Activated naive CD4-positive, alpha-beta T cell treated with anti-CD3 and anti-CD28 coated beads, Interleukin-2, amount 10 ng/mL, durations not matched to agents 7 days and 5 days (primary cell): ENCODE measurements at places on chromosomes 12 and 14.
A peak's percentile ranks its signal among the peaks of the same experiment; 100 is the strongest.

GRCh38 chr12:49792181-49792970 lies 35.8 kb downstream of the NCKAP5L start:
- DNase-seq, result no peak

DNA sequence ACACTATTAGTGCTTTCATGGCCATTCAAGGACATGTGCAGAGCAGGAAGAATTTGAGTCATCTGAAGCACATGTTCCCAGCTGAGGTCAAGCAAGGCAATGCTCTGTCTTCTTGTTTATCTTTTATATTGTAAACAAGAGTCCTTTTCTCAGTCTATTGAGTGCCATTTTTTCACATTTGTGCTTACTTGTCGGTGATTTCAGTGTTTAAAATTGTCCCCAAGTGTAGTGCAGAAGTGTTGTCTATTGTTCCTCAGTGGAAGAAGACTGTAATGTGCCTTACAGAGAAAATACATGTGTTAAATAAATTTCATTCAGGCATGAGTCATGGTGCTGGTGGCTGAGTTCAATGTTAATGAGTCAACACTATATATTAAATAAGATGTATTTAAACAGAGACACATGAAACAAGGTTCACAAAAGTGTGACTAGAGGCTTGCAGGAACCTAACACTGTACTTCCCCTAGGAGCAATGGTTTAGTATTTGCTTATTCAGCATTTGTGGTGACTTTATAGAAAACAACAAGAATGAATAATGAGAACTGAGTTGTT lies 391.1 kb downstream of the LRIG3 start:
- no peak for DNase-seq

GRCh38 chr14:61179796-61180398 lies 101.2 kb downstream of the TMEM30B start:
- no peak for DNase-seq

DNA sequence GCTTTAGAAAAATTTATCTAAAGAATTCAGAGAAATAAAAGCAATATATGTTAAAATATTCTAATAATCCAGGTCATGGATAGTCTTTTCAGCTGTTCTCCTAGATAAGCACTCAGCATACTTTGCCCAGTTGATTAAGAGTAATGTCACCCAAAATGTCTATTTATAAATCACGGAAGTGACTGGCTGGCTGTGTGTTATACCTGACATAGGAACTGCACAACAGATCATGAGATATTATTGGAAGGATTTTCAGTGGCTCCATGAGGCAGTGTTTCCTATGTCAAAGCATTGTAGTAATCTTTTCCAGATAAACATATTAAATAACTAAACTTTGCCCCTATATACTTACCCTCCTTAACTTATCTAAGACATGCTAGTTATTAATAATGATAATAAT lies 128.8 kb downstream of the ITPR2 start:
- DNase-seq, result no peak

DNA sequence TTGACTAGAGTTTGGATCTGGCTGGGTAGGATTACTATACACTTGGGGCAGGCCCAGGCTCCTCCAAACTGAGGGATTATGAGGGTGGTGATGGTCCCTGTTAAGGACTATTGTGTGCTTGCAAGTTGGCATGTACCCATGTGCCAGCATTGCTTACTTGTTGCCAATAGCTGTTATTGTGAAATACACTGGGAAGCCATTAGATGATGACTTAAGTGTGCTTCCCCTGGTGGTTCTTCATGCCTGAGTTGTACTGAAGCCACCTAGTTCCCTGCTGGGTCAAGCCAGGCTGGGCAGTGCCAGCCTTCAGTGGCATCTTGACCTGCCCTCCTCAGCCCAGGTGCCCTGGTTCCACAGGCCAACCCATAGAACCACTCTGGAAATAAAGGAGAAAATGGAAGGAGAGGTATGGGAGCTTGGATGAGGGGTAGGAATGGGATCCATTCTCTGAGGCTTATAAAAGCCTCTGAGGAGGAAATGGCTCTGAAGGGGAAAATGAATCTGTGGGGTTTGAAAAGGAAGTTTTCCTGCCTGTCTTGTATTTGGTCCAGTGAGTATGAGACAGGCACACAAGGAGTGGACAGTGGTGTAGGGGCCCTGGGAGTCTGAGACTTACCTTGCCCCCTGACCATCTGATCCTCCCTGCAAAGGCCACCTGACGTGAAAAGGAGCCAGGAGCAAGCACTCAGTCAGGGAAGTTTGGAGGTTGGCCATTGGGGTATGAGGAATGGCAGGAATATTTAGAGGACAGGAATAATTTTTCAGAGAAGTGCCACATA lies 724 bp downstream of the LTB4R start:
- no peak for DNase-seq

DNA sequence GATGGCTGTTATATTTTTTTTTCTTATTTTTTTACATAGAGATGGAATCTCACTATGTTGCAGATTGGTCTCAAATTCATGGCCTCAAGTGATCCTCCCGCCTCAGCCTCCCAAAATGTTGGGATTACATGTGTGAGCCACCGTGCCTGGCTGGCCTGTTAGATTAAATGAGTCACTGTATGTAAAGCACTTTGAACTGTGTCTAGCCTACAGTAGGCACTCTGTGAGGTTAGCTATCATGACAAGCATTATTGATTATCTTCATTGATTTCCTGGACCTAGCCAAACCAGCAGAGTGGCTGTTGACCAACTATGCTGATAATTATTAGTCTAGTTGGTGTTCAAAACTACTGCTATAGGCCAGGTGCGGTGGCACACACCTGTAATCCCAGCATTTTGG lies 42.6 kb downstream of the ARF6 start:
- DNase-seq, result no peak

- DNase-seq, result no peak
Measured at GRCh38 chr12:31586728-31587127, 4.2 kb downstream of the DENND5B start.

DNA sequence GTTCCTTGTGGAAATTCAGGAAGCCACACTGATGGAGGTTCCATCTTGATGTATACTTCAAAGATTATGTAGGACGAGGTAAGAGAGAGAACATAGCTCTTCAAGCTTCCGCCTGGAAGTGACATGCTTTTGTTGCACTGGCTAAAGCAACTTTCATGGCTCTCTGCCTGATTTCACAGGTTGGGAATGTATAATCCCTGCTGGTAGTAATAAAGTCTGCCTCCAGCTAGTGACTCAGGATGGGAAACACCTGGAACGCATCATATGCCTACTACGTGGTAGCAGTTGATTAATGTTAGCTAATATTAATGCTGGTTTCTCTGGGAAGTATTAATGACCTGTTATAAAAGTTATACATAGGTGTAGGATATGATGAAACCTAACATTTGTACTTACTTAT lies 71.1 kb downstream of the PELI2 start:
- no peak for DNase-seq

DNA sequence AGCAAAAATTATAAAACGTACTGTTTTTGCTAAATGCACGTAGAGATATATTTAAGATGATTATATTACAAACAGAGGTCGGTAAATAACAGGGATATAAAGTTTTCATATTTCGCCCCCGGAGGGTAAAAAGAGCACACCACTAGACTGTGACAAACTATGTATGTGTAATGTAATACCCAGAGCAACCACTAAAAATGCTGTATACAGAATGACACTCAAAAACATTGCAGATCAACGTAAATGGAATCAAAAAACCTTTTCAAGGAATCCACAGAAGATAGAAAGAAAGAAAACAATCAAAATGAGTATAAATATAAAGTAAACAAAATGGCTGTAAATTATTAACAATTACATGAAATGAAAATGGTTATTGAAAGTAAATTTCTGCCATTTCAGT lies 37.6 kb upstream of the PRB4 start:
- DNase-seq, result no peak

DNA sequence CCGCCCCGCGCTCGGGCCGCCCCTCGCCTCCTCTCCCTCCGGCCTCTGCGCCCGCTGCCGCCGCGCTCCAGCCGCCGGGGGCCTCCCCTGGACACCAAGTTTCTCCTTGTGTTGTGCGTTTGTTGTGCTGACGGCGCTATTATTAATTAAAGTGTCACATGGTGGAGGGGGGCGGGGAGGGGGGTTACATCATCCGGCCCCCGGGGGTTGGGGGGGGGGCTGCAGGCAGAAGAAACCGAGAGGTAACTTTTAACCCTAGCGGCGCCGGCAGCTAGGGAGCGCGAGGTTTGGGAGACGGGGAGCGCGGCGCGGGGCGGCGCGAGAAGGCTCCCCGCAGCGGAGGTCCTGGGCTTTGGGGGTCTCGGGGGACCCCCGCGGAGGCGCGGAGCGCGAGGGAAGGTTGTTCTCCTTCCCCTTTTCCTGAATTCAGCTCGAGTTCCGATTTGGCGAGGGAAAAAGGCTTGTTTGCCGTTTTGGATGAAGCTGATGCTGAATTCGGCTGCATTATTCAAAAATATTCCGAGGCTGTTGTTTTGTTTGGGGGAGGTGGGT lies at the start of gene HRK:
Gene HRK, minus strand, starts transcription at position 117 of the 552 bp plus-strand sequence. CDS start 134 bp downstream, outside the sequence.
- no peak for DNase-seq

- no peak for DNase-seq
Measured at GRCh38 chr12:113201187-113202177, 16.0 kb downstream of the RITA1 start.

GRCh38 chr14:68986926-68987652 lies 8.0 kb upstream of the ACTN1 start:
- no peak for DNase-seq

GRCh38 chr12:29883941-29884554 lies 100.3 kb upstream of the TMTC1 start:
- no peak for DNase-seq

GRCh38 chr12:102299731-102300130 lies 102.1 kb upstream of the PMCH start:
- no peak for DNase-seq

DNA sequence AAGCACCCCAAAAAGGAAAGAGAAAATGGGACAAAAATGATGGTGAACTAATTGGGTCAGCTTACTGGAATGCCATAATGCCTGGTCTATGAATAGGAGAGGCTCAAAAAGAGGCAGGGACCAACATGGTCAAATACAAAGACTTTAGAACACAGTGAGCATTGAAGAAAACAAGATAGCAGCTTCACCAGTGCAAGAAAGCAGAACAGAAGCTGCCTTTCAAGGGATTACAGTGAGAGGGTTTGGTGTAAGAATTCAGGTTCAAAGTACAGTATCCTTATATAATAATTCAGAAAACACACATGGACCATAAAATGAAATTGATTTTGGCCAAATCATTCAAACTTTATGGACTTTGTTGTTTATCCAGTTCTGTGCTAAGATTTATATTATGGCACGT lies 162.1 kb downstream of the NAV3 start:
- no peak for DNase-seq

DNA sequence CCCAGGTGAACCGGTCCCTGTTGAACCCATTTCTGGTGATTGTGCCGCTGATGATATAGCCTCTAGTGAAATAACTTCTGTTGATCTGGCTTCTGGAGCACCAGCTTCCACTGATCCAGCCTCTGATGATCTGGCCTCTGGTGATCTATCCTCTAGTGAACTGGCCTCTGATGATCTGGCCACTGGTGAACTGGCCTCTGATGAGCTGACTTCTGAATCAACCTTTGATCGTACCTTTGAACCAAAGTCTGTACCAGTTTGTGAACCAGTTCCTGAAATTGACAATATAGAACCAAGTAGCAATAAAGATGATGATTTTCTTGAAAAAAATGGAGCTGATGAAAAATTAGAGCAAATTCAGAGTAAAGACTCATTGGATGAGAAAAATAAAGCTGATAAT lies 59.1 kb downstream of the ATF7IP start:
- DNase-seq, result no peak

- DNase-seq, result peak; percentile 69
Measured at GRCh38 chr12:1796515-1797010, 23.8 kb upstream of the LRTM2 start.

DNA sequence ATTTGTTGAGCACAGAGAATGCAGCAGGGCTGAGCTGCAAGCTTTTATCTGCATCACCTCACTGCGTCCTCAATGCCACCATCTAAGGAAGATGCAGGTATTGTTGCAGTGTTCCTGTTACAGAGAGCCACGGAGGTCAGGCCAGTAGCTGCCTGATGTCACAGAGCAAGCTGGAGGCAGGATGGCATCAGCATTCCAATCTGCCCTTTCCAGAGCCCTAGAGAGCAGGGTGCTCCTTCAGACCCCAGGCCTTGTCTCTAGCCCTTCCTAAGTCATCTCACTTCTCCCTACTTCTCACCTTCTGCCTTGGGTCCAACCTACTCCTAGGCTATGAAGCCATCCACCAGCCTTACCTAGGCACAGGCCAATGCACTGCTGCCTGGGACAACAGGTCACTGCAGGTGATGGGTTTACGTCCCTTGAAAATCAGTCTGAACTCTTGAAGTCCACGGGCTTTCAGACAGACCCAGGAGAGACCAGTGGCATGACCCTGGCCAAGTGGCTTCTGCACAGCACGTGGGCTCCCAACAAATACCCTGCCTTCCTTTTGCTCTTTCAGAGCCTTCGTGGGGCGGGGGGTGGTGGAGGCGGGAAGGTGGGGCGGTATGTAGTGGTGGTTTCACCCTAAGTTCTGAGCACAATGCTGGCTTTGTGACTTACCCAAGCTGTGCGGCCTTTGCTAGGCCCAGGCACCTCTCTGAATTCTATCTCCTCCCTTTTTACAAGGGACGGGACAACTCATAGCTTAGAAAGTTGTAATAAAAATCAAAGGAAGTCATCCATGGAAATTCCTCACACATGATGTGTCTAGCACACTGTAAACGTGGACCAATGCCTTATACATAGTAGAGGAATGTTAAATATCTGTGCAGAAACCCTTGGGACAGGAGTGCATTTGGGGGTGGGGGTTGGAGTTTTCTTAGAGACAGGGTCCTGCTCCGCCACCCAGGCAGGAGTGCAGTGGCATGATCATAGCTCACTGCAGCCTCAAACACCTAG lies 136.0 kb downstream of the KSR2 start:
- no peak for DNase-seq

DNA sequence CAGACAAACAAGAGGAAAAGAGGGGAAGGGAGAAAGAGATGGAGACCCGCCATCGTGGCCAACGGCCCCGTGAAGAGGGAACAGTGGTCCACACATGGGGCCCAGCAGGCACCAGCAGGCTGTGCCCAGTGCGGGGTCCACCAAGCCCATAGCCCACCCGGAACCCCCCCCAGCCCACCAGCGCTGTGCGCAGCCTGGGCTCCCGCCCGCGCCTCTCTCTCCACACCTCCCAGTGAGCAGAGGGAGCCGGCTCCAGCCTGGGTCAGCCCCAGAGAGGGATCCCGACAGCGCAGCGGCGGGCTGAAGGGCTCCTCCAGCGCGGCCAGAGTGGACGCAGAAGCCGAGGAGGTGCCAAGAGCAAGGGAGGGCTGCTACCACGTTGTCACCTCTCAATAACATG lies 105.0 kb upstream of the TMTC1 start:
- DNase-seq, result no peak
